Adrenal gland (tissue), 19 donors: ENCODE measurements at places on chromosomes 3 and 15.

GRCh38 chr3:113310960-113311359 lies 99.6 kb downstream of the BOC start:
- no peak for DNase-seq

- DNase-seq, result no peak
Observed at GRCh38 chr3:154191520-154191919, 70.3 kb downstream of the ARHGEF26 start.

GRCh38 chr3:72334681-72335457 lies 513.4 kb downstream of the SHQ1 start:
- peak; percentile 65 for DNase-seq

DNA sequence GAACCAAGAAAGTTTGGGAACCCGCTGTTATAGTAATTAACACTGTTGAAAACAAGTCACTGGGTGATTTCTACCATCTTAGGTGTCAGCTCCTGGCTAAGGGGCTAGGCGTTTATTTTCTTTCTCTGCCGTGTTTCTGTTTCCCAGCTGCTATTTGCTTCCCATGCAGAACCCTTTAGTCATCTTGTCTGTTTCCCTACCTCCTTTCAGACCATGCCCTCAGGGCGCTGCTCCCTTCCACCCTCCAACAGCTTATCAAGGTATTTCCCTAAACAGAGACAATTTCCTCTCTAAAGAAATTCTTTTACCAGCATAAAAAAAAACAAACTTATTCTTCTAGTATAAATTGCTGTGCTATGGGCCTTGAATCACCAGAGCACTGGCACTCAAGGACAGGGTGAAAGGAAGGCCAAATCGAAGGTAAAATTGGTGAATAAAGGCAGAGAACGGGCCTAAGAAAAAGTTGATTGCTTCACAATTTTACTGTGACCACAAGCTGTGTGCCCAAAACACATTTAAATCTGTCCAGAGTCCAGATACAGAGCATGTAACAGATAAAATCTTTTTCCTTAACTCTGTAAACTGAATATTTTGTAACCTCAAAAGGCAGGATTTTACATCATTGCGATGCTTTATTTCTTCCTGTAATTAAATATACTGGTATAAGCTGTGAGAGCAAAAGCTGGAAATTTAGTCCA lies 319.2 kb downstream of the ZNF621 start:
- DNase-seq, result no peak

DNA sequence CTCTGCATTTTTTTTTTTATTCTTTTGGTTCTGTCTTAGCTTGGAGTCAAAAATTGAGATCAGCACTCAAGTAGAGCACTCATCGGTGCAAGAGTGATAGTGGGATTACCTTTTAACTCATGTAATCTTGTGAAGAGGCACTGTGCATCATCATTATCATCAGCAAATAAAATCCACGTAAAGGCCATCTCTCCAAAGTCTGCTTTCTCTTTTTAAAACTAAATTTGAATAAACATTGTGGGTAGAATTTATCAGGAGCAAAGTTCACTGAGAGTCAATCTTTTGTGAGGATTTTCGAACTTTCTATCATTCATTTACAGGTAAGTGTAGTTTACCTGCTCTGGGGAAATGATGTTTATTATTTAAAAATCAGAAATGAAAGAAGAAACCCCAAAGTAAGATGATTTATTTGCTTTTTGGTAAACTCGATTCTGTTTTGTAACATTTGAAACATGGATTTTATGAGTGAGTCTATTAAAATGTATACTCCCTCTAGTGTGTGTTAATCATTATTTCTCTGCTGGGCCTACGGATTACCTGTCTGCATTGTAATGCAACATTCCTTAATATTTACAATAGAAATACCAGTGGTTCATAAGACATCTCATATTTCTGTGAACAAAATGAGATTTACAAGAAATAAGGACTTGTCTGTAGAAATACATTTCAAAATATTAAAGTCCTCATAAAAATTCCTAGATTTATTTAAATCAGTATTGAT lies 327.7 kb upstream of the NAALADL2 start:
- DNase-seq, result no peak

GRCh38 chr15:45106002-45106790 lies 7.8 kb downstream of the DUOX2 start:
- no peak for DNase-seq

DNA sequence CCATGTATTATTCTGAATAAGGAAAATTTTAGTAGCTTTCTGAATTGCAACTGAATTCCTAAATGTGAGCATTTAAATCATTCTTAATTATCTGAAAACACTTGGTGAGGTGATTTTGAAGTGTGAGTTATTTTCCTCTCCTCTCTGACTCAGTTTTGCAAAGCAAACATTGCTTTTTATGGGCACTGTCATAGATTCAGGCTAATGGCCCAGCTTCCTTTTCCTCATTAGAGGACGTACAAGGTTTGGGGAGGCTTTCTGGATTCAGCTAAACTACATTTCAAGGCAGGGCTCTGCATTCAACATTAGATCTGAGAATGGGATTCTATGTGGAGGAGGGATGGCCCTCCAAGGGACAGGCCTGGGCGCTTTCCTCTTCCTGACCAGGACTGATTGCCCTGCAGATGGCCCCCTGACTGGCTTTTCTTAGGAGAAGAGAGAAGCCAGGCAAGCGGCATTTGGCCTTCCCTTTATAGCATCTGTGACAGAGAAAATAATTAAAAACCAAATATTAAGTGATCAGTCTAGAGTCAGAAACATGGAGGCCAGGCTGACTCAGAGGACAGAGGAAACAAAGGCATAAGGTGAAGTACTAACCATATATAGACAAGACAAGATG lies 53.0 kb upstream of the STXBP5L start:
- DNase-seq, result no peak

GRCh38 chr3:195207731-195208130 lies 63.2 kb downstream of the XXYLT1 start:
- DNase-seq, result peak; percentile 51

DNA sequence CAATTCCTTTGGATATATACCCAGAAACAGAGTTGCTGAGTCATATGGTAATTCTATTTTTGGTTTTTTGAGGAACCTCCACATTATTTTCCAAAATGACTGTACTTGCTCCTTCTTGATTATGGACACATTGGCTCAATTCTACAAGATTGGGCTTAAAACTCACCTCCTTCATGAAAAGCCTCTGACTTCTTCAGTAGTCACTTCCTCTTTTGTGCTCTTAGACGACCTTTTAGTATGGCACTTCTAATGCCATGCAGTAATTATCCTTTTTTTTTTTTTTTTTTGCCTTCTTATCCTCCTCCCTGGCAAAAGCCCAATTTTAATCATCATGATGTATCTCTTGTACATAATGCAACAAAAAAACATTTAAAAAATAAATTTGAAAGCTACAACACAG lies 33.0 kb upstream of the ABHD17C start:
- DNase-seq, result no peak

DNA sequence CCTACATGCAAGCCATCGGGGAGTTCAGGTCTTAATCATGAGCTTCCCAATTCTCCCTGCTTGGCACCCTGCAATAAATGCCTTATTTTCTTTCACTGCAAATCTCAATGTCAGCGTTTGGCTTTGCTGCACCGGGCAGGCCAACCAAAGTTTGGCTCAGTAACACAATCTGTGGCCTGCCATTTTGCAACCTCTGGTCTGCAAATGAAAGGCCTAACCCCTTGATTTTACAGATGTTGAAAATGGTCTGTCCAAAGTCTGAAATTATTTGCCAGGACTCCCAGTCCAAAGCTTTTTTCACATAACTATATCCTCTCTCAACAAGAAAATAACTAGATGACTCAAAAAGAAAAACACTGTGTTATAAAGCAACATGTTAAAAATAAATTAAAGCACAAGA lies 34.0 kb upstream of the LEKR1 start:
- no peak for DNase-seq

DNA sequence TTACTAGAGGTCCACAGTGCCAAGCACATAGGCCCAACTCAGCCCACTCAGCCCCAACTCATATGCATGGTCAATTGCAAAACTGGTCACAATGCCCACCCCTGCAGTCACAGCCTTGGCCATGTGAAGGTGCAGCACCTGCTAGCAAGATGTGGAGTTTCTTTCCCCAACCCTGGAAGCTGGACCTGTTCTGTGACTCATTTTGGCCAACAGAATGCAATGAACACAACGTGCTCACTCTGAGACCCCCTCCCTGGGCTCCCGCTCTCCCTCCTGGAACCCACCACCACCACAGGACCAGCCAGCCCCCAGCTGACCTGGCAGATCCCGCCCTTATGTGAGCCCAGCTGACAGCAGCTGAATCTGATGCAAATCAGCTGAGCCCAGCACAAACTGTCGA lies 34.4 kb downstream of the ALDH1L1 start:
- peak; percentile 30 for DNase-seq

DNA sequence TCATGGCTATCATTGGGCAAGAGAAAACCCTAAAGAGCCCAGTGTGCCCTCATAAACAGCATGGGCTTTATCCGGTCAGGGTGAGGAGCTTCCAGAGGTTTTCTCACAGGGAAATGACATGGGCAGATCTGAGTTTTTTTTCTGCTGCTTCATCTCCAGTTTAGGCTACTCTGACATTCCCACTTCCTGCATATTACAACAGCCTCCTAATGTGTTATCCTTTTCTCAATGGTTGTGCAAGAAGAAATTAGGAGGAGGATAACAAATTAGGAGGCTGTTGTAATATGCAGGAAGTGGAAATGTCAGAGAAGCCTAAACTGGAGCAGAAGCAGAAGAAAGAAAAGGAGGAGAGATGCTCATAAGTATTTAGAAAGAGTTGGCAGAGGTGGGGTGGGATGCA lies 175.6 kb downstream of the MTHFS start:
- no peak for DNase-seq

DNA sequence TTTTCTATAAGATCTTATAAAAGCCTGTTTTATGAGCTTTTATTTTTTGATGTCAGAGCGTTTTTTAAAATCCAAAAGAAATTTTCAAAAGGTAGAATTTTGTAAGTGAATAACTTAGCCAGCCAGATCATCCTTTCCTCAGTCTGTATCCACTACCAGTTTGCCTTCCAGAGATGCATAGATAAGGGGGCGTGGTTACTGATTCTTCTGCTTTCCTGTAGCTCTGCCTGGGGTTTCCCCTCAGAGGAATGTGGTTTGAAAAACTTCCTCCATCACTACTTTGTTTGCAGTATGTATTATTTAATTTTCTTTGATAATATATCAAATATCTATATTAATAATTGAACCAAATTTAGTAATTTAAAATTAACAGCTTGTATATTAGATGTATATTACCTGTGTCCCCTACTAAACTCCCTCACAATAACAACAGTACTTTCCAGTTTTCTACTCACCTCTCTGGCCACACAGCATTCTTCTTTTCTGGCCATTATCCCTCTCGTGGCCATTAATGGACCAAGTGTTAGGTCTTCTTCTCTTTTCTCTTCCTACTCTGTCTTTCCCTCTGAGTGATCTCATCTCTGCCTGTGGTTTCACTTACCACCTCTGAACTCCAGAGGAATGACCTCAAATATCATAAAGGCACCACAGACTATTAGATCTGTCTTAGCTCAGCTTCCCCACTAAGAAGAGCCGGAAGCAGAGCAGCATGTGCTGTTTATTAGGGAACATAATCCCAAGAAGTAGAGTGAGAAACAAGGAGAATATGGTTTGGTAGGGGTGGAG lies 239.7 kb downstream of the UBE2E2 start:
- DNase-seq, result no peak

- DNase-seq, result no peak
Observed at GRCh38 chr3:90018779-90019178, 911.4 kb downstream of the EPHA3 start.

DNA sequence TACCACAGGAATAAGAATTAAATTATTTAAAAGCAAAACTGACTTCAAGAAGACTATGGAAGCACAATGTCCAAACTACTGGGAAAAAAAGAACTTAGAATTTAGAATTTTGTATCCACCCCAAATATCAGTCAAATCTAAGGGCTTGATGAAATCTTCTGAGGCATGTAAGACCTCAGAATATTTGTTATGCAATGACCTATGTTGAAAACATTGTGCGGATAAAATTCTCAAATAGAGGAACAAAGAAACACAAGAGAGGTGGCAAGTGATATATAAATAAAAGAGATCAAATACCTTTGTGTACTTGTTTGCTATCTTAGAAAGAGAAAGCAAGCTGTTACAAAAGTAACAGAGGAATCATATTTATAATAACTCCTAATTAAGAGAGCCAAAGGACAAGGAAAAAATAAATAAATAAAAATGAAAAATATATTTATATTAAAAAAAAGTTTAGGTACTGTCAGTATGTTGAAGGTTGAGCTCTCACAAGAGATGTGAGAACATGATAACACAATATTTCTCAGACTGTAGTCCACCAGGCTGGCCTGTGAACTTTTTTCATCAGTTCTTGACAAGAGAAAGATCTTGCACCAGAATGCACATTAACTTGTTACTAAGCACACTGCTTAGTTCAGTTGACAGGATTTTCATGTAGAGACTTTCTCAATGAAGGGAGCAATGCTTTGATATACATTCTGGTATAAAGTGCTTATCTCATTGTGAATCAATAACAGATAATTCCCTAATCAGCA lies 50.0 kb downstream of the CPA3 start:
- DNase-seq, result no peak
